Activated CD8-positive, alpha-beta memory T cell treated with anti-CD3 and anti-CD28 coated beads for 1 hour (primary cell): ENCODE measurements at places on chromosomes 1 and 21.

- no peak for DNase-seq
These were observed 55.5 kb upstream of the TRIM67 start for GRCh38 chr1:231106347-231106746.

DNA sequence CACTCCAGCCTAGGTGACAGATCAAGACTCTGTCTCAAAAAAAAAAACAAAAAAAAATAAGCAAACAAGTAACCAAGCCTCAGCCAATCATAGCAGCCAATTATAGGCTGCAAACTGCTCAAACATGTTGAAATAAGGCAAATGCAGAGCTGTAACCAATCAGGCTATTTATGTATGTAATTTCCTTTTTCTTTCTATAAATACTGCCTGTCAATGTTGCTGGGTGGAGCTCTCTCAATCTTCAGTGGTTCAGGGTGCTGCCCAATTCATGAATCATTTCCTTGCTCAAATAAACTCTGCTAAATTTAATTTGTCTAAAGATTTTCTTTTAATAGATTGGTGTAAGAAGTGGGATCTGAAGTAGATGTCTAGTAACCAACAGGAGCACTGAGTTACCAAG is 11.6 kb upstream of the CD1D start:
- no peak for DNase-seq

GRCh38 chr1:205241366-205242030 is 13.8 kb downstream of the TMCC2 start:
- no peak for DNase-seq

GRCh38 chr1:156643778-156644092 is 1.8 kb downstream of the BCAN start:
- no peak for DNase-seq

DNA sequence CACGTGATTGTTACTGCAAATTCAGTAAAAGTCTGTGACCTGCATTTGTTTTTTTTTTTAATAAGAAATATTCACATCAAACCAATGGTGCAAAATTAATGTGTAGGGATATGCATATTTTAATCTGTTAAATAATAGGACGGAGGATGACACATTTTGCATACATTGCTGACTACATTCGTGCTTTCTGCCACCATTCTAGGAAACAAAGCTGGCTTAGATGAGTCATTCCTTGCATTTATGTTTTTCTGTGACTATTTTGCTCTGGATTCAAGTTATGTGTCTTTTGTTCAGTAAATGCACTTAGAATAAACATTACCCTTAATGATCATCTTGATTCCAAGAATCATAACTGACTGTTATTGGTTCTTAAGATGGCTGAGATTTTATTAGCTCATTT is 23.9 kb upstream of the CYYR1 start:
- DNase-seq = no peak

DNA sequence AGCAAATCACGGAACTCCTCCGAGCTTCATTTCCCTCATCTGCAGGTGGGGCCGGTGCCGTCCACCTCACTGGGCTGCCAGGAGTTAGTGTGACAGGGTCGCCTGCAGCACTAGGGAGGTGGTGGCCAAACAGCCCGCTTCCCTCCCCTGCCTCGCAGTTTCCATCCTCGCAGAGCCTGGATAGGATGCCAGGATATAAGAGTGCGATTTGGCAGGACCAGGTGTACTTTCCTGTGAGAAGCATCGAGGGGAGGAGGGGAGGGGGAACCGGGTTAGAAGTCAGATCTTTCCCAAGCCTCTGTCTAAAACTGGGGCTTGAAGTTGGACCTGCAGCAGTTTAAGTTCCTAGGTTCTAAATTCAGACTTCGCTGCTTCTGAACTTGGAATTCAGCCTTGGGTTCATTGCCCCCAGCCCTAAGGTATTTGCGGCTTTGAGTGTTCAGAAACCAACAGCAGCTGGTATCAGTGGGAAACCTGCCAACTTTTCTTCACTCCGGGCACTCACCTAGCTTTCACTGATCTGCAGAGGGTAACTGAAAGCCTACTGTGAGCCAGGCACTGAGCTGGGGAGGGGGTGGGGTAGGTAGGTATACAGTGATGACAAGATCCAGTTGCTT is 1.7 kb upstream of the JUN start:
- no peak for DNase-seq

GRCh38 chr21:44525391-44526095 is 14.5 kb downstream of the KRTAP10-1 start:
- DNase-seq = no peak

DNA sequence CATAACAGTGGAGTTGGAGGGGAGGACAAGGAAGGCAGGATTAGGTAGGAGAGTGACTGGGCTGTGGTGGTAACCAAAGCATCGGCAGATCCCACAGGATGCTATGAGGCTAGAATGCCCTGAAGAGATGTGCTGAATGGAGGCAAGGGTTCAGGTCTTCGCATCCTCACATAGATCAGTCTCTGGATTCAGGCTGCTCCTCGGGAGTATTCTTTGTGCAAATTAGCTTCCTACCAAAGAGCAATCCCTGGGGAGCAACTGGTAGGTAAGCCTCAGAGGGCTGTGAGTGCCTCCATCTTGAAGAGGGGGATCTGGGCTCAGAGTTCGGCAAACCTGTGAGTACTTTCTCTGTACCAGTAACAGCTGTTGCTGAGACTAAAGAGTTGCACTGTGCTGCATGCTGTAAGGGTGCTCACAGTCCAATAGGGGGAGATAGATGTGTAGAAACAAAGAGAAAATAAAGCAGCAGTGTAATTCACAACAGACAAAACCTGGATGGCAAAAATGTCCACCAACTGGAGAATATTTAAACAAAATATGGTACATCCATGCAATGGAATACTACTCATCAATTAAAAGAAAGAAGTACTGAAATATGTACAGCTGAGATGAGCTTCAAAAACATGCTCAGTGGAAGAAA is 322.4 kb upstream of the DEPDC1 start:
- no peak for DNase-seq

GRCh38 chr1:238568735-238569134 is 678.0 kb upstream of the ZP4 start:
- DNase-seq = no peak

DNA sequence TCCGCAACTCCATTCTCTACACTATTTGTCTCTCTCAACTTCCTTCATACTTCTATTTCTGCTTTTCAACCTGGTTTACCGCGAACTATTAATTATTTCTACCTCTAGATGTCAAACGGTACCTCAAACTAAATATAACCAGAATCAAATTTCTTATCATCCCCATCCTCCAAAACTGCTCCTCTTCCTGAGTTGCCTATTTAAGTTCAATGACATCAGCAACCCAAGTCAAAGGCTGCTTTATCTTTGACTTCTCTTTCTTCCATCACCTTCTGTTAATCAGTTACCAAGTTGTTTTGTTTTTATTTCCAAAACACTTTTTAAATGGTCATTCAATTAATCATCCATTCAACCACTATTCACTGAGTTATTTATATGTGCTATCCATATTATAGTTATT is 171.9 kb downstream of the COL24A1 start:
- no peak for DNase-seq

DNA sequence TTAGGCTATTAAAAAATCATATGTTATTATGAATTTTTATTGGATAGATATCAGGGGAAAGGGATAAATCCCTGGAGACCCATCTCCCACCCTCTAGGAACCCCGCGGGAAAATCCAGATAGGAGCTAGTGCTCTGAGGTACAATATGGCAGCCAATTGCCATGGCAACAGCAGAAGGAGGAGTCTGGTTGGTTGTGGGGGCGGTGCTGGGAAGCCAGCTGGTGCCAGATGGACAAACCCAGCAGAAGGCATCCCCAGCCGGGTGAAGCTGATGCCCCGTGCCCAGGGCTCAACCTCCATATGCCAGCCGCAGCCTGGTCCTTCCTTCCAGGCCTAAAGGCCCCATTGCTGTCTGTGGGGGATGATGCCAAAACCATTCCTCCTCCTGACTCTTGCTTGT is 38.3 kb downstream of the RHBG start:
- no peak for DNase-seq

- DNase-seq = no peak
These were observed 88.3 kb downstream of the AK5 start for GRCh38 chr1:77370161-77370560.
